ENCODE measurements at places on chromosomes 1 and 21. TPM values are rescaled to one million over a fixed set of nuclear protein-coding genes. Genes with fewer than 3 reads are reported as not detected.

AMY1C gene
- total RNA-seq = not detected

ESPN gene
- 0.55 TPM for total RNA-seq

EPHA8 gene
- 1.3 TPM for total RNA-seq

FBLIM1 gene
- total RNA-seq = 9.0 TPM

TUT4 gene
- total RNA-seq = 67.8 TPM

GBP2 gene
- total RNA-seq = 0.51 TPM

FAM131C gene
- total RNA-seq = not detected

TXNIP gene
- 177 TPM for total RNA-seq

GRCh38 chr1:155960081-155960745 lies 18.1 kb downstream of the ARHGEF2 start:
- DNase-seq = no peak

DNA sequence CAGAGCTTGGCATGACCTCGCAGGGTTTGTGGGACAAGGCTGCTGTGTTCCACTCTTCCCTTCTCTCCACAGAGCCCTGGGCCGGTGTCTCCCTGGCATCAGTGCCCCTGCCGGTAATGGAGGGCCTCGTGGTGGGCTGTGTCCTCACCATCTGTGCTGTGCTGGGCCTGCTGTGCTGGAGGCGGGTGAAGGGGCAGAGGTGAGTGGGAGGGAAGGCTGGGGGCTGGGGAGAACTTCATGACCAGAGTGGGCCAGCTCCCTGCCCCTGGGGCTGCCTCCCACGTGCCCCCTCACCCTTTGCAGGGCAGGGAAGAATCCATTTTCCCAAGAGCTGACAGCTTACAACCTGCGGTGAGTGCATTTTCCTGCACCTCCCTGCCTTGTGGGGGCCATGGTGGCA lies 12.0 kb upstream of the LGR6 start:
- no peak for DNase-seq

DNA sequence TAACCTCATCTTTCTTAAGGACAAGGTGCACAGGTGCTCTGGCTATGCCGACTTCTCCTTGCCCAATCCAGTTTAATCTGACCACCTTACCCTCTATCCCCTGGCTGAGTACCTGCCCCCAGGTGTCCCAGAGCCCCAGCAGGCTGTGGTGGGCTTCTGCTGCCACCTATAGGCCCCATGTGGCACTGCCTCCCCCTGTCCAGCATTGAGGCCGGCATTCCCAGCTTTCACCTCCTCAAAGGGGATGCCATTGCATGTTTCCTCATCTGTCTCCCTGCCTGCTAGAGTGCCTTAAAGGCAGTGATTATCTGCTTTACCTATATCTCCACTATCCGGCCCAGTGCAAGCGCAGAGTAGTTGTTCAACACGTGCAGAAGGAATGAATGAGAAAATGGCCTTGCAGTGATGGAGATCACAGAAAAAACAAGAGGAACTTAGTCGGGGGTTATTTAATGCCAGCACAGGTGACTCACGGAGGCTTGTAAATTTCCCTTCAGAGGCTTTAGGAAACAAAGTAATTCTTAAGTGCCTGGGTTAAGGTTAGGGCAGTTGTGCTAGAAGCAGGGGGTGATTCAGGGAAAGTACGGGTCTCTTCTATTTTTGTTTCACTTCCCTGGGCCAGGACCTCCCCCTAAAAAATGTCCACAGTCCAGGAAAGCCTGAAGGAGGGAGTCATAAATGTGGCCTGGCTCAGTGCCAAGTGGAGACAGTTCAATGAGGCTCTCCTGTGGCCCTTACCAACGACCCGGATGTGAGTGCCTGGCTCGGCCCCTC lies 131.8 kb upstream of the NGF start:
- peak; percentile 66 for DNase-seq

GRCh38 chr1:241964550-241965282 lies 7.1 kb downstream of the BECN2 start:
- DNase-seq = no peak

DNA sequence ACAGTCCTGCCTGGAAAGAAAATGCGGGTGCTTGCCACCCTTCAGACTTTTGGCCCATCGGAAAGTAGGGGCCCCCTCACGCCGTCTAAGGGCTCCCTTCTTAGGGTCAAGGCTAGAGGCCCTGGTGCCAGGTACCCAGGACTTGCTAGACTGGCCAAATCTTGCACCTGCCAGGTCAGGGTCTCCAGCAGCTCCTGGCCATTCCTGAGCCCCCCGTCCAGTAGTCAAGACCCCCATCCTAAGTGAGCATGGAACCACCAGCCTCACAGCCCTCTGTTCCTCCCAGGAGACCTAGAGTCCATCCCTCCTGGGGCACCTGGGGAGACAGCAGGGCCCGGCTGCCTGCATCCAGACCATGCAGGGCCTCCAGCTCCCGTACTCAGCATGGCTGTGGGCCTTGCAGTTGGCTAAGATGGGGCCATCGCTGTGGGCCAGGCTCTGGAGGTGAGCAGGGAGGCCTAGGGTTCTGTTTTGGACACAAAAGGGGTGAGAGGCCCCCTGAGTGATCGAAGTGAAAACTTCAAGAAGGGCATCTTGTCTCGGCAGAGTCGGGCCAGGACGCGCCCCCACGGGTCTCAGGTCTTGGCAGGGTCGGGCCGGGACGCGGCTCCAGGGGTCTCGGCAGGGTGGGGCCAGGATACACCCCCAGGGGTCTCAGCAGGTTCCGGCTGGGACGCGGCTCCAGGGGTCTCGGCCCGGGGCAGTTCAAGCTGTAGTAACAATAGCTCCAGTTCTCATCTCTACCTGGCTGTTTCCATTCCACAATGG lies 5.9 kb downstream of the FNDC10 start:
- no peak for DNase-seq

DNA sequence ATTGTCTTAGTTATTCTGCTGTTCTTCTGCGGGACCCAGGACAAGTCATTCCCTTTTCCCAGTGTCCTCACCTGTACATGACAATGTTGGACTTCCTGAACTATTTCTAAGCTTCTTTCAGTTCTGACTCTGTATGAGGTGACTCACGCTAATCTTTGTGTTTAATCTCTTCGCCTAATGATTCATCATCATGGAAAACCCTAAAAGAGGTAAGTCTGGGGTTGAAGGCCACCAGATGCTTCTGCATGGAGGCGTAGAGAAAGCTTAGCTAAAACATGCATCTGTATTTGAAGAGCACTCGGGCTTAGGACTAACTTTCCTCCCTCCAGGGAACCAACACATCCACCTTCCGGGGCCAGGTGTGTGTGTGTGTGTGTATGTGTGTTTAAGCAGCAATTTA lies 7.4 kb downstream of the SPRR5 start:
- DNase-seq = no peak

DNA sequence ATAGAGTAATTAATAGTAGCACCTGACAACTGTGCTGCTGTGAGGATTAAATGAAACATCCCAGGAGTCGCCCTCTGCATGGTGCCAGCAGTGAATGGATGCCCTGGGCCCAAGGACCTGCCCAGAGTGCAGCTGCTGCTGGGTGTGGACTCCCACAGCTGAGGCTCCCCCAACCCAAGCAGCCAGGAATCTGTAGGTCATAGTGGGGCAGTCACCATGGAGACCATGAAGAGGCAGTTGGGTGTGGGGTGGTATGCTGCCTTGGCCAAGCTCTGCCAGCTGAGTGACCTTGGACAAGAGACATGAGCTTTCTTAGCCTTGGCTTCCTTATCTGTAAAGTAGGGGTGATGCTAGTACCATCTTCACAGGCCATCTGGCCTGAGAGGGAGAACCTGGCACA lies 9.4 kb downstream of the OLIG2 start:
- DNase-seq = peak; percentile 43

DNA sequence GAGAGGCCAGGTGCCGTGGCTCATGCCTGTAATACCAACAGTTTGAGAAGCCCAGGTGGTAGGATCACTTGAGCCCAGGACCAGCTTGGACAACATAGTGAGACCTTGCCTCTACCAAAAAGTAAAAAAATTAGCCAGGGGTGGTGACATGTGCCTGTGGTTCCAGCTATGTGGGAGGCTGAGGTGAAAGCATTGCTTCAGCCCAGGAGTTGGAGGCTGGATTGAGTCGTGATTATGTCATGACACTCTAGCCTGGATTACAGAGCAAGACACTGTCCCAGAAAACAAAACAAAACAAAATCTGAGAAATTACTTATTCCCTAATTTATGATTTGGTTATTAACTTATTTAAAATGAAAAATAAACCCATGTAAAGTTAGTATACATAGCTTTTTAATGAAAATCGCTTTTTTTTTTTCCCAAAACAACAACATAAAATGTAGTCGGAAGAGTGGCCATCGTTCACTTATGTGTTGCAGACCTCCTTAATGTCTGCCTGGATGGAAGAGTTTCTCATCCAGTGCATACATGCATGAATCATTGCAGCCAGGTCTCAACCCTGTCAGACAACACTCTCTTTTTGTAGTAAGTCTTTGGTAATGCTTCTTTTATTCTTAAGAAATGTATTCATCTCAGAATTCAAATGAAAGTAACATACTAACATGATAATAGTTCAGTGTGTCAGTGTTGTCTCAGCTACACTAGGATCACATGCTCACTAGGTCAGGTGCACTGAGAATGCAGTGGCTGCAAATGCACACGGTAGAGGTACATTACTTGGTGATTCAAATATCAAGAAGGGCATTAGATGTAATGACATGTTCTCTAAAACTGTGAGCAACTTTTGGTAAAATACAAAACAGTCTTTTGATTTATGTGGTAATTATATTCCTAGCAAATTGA lies 28.0 kb downstream of the ITSN1 start:
- DNase-seq = no peak

GRCh38 chr1:180778782-180779398 lies 133.8 kb upstream of the KIAA1614 start:
- no peak for DNase-seq

GRCh38 chr1:59673573-59674450 lies 140.9 kb upstream of the HOOK1 start:
- DNase-seq = no peak

- DNase-seq = no peak
These were observed 44.4 kb upstream of the SCMH1 start for GRCh38 chr1:41286486-41286885.

DNA sequence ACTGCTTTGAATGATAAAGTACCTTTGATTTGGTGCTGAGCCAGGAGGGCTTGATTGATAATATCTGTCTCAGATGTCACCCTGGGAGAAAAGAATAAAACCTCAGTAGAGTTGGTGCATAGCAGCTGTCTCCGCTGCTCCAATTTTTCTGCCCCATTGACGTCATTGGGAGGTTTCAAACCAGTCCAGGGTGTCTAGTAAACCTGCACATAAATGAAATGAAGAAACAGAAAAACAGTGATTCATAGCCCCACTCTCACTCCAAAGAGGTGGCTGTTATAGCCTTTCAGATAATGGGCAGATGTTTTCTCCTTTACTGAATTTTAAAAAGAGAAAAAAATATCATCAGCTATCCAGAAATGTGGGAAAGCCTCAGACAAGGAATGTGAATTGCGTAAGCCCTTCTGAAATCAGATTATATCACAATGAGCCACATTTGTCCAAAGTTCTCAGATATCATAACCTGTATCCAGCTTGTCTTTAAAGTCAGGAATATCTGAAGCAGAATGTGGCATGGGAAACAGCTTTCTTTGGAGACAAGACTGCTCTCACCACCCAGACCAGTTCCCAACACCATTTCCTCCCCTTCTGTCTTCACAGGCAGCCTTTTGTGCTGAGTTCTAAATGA lies 351.3 kb upstream of the SGIP1 start:
- DNase-seq = peak; percentile 95

GRCh38 chr21:41369105-41369919 lies 7.5 kb downstream of the MX2 start:
- no peak for DNase-seq

- DNase-seq = no peak
These were observed 3.3 kb downstream of the CD46 start for GRCh38 chr1:207754974-207755700.

DNA sequence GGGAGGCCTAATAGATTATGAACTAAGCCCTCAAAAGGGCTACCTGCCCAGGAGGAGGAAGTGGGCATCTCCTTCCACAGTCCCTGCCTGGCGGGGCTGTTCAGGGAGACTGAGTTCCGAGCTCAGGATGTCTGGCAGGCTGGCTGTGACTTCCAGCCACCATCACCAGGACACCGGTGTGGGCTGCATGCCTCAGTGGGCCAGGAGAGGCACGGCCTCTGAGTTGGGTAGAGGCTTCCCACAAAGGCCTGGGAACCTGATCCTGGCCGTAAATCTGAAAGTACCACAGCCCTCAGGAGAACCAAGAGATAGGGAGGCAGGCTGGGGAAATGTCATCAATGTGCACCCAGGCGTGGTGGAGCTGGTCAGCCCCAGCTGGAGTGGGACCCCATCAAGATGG lies 29.1 kb downstream of the NTPCR start:
- DNase-seq = no peak

GRCh38 chr1:155466617-155466972 lies 96.0 kb downstream of the ASH1L start:
- no peak for DNase-seq

GRCh38 chr1:239951511-239952140 lies 140.1 kb upstream of the FMN2 start:
- peak; percentile 66 for DNase-seq

GRCh38 chr21:28719723-28720122 lies 273.0 kb downstream of the LTN1 start:
- no peak for DNase-seq

DNA sequence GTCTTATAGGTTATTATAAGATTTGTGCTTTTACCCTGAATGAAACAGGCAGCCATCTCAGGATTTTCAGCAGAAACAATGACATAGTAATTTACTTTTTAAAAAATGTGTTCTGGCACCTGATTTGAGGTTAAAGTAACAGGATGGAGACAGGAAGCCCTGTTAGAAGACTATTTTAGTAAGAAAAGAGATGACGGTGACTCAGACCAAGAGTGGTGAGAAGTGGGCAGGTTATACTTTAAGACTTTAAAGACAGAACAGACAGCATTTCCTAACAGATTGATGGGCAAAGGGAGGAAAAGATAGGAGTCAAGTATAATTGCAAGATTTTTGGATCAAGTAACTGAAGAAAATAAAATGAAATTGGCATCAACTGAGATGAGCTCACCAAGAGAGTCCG lies 436.8 kb upstream of the NR5A2 start:
- DNase-seq = no peak

Data from SJCRH30 (cell line).